Natural killer cell (primary cell): ENCODE measurements at places on chromosomes 7 and 10. TPM values are rescaled to one million over a fixed set of nuclear protein-coding genes. Genes with fewer than 3 reads are reported as not detected.

GRCh38 chr7:124152859-124153692 is 120.2 kb upstream of the TMEM229A start:
- no peaks in the 10 kb centered on the region for H3K27me3 ChIP-seq
- no peaks in the 10 kb centered on the region for H3K36me3 ChIP-seq
- DNase-seq: no peak
- no peak overlapping the region for H3K27ac ChIP-seq
- no peak overlapping the region for H3K4me3 ChIP-seq

GRCh38 chr10:93553482-93554315 is 12.8 kb upstream of the FFAR4 start:
- no peaks in the 10 kb centered on the region for H3K27me3 ChIP-seq
- DNase-seq: no peak
- no peak overlapping the region for H3K27ac ChIP-seq
- no peaks in the 10 kb centered on the region for H3K36me3 ChIP-seq

GRCh38 chr7:18350678-18351077 is 144.9 kb upstream of the HDAC9 start:
- no peaks in the 10 kb centered on the region for H3K27me3 ChIP-seq
- no peak overlapping the region for H3K4me3 ChIP-seq
- H3K36me3 ChIP-seq: no peaks in the 10 kb centered on the region
- H3K4me1 ChIP-seq: no peaks in the 10 kb centered on the region
- no peak overlapping the region for H3K27ac ChIP-seq

DNA sequence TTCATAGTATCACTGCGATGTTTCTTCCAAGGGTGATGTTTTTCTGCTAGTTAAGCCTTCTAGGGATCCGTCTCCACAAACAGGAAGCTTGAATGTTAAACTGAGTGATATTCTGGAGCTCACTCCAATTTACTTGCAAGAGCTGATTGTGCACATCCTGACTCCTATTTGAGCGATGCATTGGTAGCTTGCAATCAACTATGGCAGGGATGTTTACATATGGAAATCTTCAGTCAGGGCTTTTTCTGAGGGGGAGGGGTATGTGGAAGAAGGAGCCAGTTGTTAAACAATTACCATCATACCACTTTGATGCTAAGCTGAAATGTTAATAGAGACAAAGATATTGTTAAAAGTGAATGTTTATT is 43.2 kb upstream of the NXPH1 start:
- no peaks in the 10 kb centered on the region for H3K27me3 ChIP-seq
- H3K4me1 ChIP-seq: no peaks in the 10 kb centered on the region
- no peak overlapping the region for H3K27ac ChIP-seq
- H3K4me3 ChIP-seq: no peak overlapping the region
- H3K36me3 ChIP-seq: no peaks in the 10 kb centered on the region
- DNase-seq: no peak

WNT8B gene
- not detected for total RNA-seq

INMT gene
- not detected for total RNA-seq
